ENCODE measurements at places on chromosomes 6 and 20.

- no peak for DNase-seq
Measured at GRCh38 chr6:142222022-142222421, 75.0 kb downstream of the VTA1 start.

DNA sequence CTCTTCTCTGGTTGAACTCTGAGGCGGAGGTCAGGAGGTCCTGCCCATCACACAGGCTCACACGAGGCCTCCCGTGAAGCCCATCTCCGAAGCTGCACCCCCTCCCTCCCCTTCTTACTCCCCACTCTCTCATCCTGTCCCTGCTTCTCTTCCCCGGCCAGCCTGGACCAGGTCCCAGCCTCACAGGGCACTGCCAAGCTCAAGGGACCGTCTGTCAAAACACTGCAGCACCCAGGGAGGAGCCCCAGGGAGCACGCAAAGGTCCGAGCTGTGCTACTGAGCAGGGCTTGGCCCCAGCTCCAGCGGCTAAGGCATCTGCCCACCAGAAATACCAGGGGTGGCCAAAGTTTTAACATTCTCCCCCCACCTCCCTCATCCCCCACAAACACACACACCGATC is 70.0 kb downstream of the PSMG4 start:
- no peak for DNase-seq

DNA sequence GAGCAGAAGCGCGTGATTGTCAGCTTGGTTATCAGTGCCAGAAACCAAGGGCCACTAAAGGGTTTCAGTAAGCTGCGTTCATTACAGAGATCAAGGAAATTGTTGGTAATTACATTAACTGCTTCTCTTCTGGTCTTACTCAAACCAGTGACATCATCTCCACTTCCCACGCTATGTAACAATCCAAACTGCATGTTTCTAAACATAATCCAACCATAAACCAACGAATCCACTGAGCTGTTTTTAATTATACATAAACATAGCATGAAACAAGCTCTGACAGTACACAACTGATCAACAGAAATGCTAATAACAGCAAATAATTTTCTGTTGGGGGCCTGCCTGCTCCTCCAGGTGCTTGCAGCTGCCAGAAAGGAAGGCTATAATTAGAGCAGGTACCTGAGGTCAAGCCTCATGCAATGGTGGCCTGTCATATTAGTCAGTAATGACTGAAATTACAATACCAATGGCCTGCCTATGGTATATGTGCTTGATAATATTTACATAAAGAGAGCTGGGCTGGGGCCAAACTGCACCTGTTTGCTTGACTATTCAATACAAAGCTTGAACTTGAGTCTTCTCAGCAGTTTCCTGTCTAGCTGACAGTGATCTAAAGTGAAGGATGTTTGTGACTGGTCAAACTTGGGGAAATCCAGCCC is 40.1 kb downstream of the ILRUN start:
- peak; percentile 64 for DNase-seq

- no peak for DNase-seq
Measured at GRCh38 chr6:159680104-159680503, 12.9 kb downstream of the SOD2 start.

GRCh38 chr6:34890533-34890925 is 1.5 kb downstream of the ANKS1A start:
- DNase-seq: no peak

DNA sequence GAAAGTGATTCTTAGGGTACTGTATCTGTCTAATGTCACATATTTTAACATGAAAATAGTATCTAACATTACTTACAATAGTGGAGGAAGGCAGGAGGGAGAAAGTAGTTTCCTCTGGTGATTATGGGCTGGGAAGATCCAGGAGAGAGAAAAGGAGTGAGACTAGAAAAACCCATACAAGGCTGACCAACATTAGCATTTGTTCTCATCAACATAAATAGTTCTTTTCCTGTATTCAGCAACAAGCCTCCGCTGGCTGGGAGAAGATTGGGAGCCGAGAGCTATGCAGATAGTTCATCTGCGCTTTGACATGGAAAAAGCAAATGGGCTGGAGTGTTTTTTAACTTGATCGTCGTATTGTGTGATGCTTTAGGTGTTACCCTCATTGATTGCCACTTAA is 239.4 kb downstream of the PHACTR1 start:
- DNase-seq: no peak

DNA sequence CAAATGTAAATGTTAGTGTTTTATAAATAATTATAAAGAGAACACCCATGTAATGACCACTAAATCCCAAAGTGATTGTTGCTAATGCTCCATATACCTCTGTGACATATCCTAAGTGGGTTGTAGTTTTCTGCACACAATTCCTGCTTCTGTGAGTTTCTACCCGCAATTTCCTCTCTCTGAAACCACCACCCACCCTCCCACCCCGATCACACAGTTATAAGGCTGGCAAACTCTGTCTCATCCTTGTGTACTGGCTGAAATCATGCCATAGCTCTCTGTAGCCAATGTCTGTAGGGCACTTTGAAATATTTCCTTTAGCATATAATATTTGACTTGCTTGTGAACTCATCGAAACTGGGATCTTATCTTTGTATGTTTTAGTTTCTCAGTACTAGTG is 236.6 kb downstream of the PLCB1 start:
- no peak for DNase-seq

- no peak for DNase-seq
Measured at GRCh38 chr6:17842014-17842776, 135.5 kb upstream of the NUP153 start.

- no peak for DNase-seq
Measured at GRCh38 chr20:2749951-2750490, 50.4 kb downstream of the CPXM1 start.

GRCh38 chr6:105821777-105822176 is 264.4 kb upstream of the PRDM1 start:
- DNase-seq: no peak

GRCh38 chr20:41229259-41229658 is 88.3 kb downstream of the ZHX3 start:
- DNase-seq: no peak

GRCh38 chr6:50093116-50093937 is 43.6 kb upstream of the DEFB112 start:
- DNase-seq: no peak

- DNase-seq: no peak
Measured at GRCh38 chr6:66771626-66772025, 1064.6 kb upstream of the EYS start.

DNA sequence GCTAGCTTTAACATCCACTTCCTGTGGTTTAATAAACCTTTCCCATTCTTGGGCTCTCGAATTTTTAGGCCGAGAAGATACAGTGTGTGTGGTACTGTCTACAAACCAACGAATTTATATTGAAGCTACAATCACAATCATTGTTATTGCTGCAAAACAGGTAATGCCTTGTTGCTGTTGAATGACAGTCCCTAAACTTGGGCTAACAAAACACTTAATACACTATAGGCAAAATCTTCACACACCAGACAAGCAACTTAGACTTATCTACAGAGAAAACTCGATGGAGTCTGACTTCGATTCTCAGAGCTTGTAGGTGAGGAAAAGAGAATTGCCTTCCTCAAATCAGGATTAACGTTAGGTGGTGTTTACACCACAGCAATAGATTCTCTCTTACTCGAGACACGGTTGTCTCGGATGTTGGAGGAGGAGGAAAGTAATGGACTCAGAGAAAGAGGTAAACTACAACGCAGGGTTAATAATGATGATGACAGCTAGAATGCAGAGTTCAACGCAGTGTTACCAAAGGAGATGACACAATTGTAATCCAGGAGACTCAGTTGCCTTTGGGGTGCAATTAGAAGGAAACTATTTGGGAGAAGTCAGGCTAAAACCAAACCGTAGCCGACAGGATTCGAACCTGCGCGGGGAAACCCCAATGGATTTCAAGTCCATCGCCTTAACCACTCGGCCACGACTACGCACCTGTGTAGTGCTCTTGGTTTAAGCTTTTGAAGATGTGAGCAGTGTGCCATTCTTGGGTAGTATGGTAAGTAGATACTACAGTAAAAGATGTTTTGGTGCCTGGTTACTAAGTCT is 32.5 kb upstream of the ZNF184 start:
- DNase-seq: peak; percentile 92

GRCh38 chr6:84242265-84242664 is 14.8 kb upstream of the CEP162 start:
- DNase-seq: no peak

DNA sequence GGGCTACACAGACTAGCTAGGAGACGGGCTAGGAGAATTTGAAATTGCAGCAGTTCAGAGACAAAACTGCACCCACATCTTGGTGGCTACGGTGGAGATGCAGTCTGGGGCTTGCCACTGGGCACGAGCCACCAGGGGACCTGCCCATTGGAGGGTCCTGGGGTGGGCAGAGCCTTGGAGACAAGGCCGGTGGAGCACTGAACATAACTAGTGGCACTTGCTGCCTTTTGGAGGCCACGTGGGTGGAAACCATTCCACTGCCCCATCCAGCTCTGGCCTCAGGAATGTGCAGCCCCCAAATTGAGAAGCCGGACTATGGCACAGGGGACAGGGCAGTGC is 113.4 kb downstream of the NFATC2 start:
- DNase-seq: no peak
